ENCODE measurements at places on chromosomes 2 and 18. TPM values are rescaled to one million over a fixed set of nuclear protein-coding genes. Genes with fewer than 3 reads are reported as not detected.

ZNF519 gene
- 5.5 TPM for total RNA-seq

OSBPL6 gene
- total RNA-seq: 1.8 TPM

RASGRP3 gene
- total RNA-seq: 0.69 TPM

SP140 gene
- under 0.01 TPM for total RNA-seq

KLHL14 gene
- not detected for total RNA-seq

VAPA gene
- total RNA-seq: 298 TPM

MC2R gene
- not detected for total RNA-seq

SERPINB11 gene
- not detected for total RNA-seq

CRYBA2 gene
- total RNA-seq: not detected

FAM237A gene
- total RNA-seq: not detected

CCDC85A gene
- total RNA-seq: 12.4 TPM

EML6 gene
- 1.7 TPM for total RNA-seq

IL37 gene
- not detected for total RNA-seq

SMYD1 gene
- not detected for total RNA-seq

VRK2 gene
- total RNA-seq: 19.6 TPM

GALNT1 gene
- total RNA-seq: 65.9 TPM

EN1 gene
- total RNA-seq: 0.30 TPM

RPRM gene
- total RNA-seq: not detected

TRABD2A gene
- total RNA-seq: 6.0 TPM

CLK1 gene
- 64.7 TPM for total RNA-seq

PSTPIP2 gene
- total RNA-seq: 16.7 TPM

CD28 gene
- total RNA-seq: under 0.01 TPM

CENPA gene
- 0.30 TPM for total RNA-seq

CCDC141 gene
- not detected for total RNA-seq

ASAP2 gene
- total RNA-seq: 79.5 TPM

RAMP1 gene
- total RNA-seq: 0.23 TPM

COL4A4 gene
- total RNA-seq: 0.28 TPM

CMPK2 gene
- total RNA-seq: 0.59 TPM

GPAT2 gene
- 11.0 TPM for total RNA-seq

CFAP221 gene
- not detected for total RNA-seq

CXCR4 gene
- 0.30 TPM for total RNA-seq

SH3BP4 gene
- 15.4 TPM for total RNA-seq

COQ10B gene
- total RNA-seq: 72.2 TPM

CD226 gene
- 6.4 TPM for total RNA-seq

HAUS1 gene
- total RNA-seq: 57.3 TPM

NEDD4L gene
- 7.4 TPM for total RNA-seq

ZSWIM2 gene
- total RNA-seq: not detected

AMER3 gene
- total RNA-seq: not detected

SUMO1 gene
- 120 TPM for total RNA-seq

GATA6 gene
- 69.8 TPM for total RNA-seq

RELCH gene
- total RNA-seq: 48.3 TPM

CASP10 gene
- total RNA-seq: 4.5 TPM

NTSR2 gene
- not detected for total RNA-seq

CXCR1 gene
- total RNA-seq: not detected

SAG gene
- total RNA-seq: not detected

BUB1 gene
- 26.9 TPM for total RNA-seq

CDH7 gene
- not detected for total RNA-seq

RTP5 gene
- total RNA-seq: not detected

CPSF3 gene
- 99.2 TPM for total RNA-seq

IGFBP2 gene
- total RNA-seq: 8.9 TPM

FSHR gene
- total RNA-seq: not detected

GLI2 gene
- 14.9 TPM for total RNA-seq

FRZB gene
- total RNA-seq: 0.23 TPM

POTEI gene
- not detected for total RNA-seq

Measured in smooth muscle cell of the umbilical artery (primary cell).